ENCODE measurements at places on chromosomes 4 and X.

DNA sequence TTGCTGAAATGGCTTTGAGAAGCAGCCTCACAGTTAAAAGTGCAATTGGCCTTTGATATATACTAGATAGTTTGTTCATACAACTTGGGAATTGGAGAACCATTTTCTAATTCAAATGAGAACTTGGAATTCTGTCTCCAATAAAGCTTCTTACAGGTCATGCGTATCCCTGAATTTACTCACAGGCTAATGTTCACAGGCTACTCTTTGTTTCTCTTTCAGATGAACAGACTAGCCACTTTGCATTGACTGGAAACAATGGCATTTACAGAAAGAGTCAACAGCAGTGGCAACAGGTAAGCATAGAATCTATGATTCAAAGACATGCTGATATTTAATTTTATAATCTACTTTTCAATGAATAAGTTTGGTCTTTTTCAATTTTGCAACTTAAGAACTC lies 13.5 kb downstream of the AFF1 start:
- DNase-seq: no peak

- peak; percentile 29 for DNase-seq
These were observed 15.3 kb downstream of the COQ2 start for GRCh38 chr4:83269256-83269655.

DNA sequence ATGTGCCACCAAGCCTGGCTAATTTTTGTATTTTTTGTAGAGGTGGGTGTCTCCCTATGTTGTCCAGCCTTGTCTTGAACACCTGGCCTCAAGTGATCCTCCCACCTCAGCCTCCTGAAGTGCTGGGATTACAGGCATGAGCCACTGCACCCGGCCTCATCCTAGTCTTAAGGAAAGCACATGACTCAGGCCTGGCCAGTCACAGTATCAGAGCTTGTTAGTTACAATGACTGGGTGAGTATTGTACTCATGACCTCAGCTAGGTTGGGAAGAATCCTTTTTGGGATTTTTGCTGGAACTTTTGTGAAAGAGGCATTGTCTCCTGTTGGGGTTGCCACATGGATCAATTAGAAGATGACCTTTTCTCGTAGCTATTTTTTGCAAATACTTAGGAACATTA lies 292.8 kb downstream of the RAPGEF2 start:
- DNase-seq: no peak

DNA sequence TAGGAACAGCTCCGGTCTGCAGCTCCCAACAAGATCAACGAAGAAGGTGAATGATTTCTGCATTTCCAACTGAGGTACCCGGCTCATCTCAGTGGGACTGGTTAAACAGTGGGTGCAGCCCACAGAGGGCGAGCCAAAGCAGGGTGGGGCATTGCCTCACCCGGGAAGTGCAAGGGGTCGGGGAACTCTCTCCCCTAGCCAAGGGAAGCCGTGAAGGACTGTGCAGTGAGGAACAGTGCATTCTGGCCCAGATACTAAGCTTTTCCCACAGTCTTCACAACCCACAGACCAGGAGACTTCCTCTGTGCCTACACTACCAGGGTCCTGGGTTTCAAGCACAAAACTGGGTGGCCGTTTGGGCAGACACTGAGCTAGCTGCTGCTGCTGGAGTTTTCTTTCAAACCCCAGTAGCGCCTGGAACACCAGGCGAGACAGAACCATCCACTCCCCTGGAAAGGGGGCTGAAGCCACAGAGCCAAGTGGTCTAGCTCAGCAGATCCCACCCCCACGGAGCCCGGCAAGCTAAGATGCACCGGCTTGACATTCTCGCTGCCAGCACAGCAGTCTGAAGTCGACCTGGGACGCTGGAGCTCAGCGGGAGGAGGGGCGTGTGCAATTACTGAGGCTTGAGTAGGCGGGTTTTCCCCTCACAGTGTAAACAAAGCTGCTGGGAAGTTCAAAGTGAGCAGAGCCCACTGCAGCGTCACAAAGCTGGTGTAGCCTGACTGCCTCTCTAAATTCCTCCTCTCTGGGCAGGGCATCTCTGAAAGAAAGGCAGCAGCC lies 84.6 kb downstream of the THOC2 start:
- peak; percentile 4 for DNase-seq

DNA sequence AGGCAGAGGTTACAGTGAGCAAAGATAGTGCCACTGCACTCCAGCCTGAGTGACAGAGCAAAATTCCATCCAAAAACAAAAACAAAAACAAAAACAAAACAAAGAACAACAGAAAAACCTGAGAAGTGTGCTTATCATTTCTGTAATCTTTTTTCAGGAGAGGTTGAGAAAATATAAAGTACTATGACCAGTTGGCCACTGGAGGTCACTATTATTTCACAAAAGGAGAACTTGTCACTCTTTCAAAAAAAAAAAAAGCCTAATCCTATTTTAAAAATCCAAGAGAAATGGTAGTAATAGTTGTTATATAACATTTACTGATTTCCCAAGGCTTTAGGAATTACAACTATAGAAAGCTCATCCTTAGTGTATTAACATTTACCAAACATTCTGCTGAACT lies 24.9 kb upstream of the RNF150 start:
- peak; percentile 64 for DNase-seq

DNA sequence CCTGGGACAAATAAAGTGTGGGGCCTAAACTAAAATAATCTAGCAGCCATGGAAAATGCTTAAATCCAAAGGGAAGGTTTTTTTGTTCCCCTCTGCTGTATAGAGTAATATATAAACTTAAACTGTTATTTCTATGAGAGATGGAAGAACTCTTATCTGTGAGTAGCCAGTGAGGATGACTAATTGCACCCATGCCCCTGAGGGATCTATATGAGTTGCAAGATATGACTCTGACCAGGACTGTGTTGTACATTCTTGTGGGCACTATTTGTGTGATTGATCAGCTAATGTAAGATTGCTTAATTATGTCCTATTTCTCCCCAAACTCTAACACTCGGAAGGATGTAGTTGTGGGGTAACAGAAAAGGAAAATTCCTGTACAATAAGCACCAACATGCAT lies 35.2 kb upstream of the AMBN start:
- no peak for DNase-seq

All from GM03348 (cell line).